NCI-H187 treated with DMSO at 0.1 percent for 48 hours (cell line): ENCODE measurements at places on chromosomes 5 and 9.

DNA sequence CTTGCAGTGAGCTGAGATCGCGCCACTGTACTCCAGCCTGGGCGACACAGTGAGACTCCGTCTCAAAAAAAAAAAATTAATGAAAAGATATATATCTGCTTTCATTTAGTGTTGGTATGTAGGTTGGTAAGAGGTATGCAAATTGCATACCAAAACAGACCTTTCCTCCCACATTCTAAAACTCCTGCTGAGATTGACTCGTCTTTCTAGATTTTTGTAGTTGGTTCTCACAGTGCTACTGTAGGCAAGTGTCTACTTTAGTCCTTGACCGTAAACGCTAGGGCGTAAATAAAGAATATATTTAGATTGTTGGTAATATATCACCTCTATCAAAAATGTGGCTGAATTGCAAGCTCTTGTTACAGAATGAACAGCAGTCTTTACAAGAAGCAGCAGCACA, 445.9 kb downstream of the CHSY3 start:
- no peak for DNase-seq

- no peak for DNase-seq
Observed at GRCh38 chr9:3534614-3535404, 9.0 kb upstream of the RFX3 start.

DNA sequence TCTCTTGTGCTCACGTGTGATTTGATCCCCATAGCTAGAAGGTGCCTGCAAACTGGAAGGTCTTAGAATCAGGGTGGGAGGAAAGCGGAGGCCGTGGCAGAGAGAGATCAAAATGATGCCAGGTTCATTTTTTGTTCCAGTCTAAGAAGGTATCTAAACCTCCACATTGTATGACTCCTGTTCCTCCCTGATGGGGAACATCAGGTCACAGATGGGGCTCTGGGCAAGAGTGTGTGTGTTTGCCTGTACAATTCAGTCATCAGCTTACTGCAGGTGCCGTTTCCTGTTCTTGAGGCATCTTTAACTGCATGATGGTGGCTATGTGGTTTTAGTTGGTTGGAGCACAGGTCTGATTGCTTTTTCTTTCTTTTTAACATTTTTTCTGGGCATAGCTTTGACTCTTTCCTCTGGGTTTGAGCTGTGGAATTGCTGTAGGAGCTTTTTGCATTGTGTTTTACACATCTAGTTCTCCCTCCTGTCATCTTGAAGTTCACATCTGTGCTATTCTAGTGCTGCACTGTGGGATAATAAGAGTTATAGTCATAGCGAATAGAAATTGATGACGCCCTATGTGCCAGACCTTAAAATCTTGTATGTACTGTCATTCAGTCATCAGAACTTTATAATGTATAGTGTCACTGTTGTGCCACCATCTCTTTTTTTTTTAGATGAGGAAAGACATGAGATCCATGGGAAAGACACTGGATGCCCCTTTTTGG, 30.8 kb downstream of the ARHGAP26 start:
- DNase-seq: no peak

- no peak for DNase-seq
Observed at GRCh38 chr9:73239570-73240265, 88.1 kb downstream of the ANXA1 start.

GRCh38 chr5:53478411-53479044, 1.9 kb upstream of the FST start:
- DNase-seq: no peak

DNA sequence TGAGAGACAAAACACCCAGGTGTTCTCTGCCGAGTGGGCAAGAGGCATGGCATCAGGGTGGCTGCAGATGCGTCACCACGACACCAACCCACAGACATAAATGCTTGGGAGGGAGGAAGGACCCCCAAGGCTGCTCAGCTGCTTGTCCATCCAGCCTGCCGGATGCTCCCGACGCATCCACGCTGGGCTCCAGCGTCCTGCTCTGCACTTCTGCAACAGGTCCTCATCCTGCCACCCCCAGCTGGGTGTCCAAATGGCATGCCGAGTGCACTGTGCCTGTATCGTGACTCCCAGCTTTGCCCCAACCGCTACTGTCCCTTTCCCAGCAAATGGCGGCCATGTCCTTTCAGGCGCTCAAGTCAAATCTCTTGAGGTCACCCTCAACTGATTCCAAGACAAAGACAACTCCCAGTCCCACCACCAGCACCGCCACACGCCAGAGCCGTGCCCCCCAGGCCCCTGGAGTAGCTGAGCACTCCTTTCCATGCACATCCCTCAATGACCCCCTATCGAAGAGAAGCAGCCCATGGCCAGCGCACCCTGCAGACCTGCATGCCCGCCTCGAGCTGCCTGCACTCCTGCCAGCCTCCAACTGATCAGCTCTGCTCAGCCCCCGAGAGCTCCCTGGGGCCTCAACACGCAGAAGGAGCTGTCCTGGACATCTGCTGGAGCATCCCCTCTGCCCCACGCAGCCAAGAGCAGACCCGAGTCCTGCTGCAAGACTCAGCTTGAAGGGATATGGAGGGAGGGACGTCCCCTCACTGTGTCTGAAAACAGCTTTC, 116.7 kb downstream of the ROR2 start:
- DNase-seq: no peak
